ENCODE measurements at places on chromosomes 12 and 14. TPM values are rescaled to one million over a fixed set of nuclear protein-coding genes. Genes with fewer than 3 reads are reported as not detected.
A peak's percentile ranks its signal among the peaks of the same experiment; 100 is the strongest.

STXBP6 gene
- total RNA-seq = 3.5 TPM

STON2 gene
- 96.2 TPM for total RNA-seq

GRCh38 chr12:4860741-4861140 is 49.0 kb upstream of the KCNA1 start:
- peaks cover 10% of the 10 kb centered on the region for H3K4me1 ChIP-seq
- DNase-seq = no peak
- no peaks in the 10 kb centered on the region for H3K27me3 ChIP-seq
- H3K27ac ChIP-seq = no peak overlapping the region

GRCh38 chr14:73753124-73753886 is 39.1 kb upstream of the PNMA1 start:
- H3K36me3 ChIP-seq = no peaks in the 10 kb centered on the region
- DNase-seq = no peak
- peaks cover 100% of the 10 kb centered on the region for H3K4me1 ChIP-seq
- H3K27ac ChIP-seq = peak overlapping the region; percentile 96
- H3K4me3 ChIP-seq = peak overlapping the region; percentile 53
- H3K27me3 ChIP-seq = no peaks in the 10 kb centered on the region

SLC6A12 gene
- total RNA-seq = 0.30 TPM

DNA sequence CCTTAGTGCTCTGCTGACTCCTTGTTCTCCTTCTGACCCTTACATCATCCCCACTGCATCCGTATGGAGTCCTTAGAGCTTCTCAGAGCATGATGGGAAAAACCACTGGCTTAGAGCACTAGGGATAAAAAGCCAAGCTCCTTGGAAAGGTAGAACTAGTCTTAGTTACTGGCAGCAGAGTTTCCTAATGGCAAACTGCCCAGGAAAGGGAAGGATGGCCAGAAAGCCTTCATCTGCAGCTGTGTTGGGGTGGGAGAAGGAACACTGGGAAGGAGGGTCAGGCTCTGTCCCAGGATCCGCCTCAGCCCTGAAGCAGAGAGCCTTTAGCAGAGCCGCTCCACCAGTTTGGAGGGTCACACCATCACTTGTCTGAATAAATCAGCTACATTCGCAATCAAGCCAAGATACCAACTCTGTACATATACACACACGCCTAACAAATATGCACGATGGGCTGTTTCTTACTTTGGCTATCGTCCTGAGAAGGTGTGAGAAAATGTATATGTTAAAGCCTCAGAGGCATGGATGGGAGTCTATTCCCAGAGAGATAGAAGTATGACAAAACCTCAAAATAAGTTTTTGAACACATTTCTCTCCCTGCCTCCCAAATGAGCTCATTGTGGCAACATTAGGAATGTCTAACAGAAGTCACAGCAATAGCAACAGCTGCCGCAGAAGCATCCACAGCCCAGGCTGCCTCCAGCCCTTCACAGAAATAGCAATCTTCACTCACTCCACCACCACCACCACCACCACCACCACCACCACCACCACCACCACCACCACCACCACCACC is 18.6 kb upstream of the GALNT8 start:
- H3K36me3 ChIP-seq = no peaks in the 10 kb centered on the region
- no peaks in the 10 kb centered on the region for H3K27me3 ChIP-seq
- peak overlapping the region; percentile 24 for H3K27ac ChIP-seq

PLEK2 gene
- not detected for total RNA-seq

DNA sequence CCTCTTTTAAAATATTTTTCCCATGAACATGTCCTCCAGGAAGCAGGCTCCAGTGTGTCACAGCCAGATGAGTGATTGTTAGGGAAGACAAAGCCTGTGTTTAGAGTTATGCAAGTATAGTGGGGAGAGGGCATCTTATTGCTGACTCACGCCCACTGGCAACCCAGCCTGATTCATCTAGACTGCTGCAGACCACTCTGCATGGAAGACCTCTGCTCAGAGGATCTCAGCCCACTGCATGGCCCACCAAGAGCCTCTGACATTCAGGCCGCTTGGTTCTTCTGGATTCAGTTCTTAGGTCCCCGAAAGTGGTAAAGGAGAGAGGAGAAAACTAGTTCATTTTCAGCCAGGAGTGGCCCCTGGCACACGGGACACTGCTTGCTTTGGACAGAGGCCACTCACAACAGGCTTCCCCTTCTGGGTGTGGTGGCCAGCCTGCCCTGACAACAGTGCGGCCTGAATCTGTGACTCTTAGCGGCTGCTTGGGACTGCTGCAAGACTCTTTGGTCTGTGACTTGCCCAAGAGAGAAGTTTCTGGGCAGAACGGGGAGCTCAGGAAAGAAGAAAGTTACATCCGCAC is 266.3 kb downstream of the ZFP36L1 start:
- H3K4me1 ChIP-seq = peaks cover 12% of the 10 kb centered on the region
- no peak overlapping the region for H3K4me3 ChIP-seq
- H3K27ac ChIP-seq = peak overlapping the region; percentile 56
- no peaks in the 10 kb centered on the region for H3K27me3 ChIP-seq
- DNase-seq = no peak
- H3K36me3 ChIP-seq = no peaks in the 10 kb centered on the region

DNA sequence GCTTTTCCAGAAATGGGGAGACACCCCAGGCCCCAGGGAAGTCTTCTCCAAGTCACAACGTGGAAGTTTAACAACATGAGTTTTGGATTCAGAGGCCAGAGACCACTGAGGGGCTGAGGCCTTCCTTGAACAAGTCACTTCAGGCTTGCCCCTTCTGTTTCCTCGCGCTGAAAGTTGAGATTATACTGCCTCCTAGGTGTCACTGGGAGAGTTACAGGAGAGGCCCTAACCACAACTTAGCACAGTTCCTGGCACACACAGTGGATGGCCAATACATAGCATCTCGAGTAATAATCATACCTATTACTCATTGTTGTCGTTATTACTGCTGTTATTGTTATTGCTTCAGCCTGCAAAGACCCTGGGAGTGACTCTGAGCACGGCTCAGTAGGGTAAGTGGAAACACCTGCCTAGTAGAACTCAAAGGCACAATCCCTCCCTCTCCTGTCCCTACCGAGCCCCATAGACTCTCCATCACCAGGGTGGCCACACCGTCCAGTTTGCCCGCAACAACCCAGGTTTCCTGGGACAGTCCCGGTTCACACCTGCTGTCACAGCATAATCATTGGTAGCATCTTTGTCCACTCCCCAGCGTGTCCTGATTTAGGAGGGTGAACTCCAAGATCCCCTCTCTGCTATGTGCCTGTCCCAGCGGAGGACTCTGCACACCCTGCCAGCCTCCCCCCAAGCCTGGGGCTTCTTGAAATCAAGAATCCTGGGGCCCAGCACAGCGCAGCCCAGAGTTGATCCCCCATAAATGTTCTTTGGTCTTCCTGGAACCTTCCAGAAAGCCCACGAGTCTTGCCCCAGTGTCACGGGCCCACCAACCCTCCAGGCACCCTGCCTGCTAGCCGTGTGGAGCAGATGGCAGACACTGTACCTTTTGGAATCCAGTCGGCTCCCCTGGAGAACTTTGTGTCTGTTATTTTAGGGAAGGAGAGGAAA is 85.0 kb downstream of the SYNE3 start:
- H3K36me3 ChIP-seq = no peaks in the 10 kb centered on the region
- H3K27ac ChIP-seq = no peak overlapping the region
- H3K27me3 ChIP-seq = no peaks in the 10 kb centered on the region
- no peak for DNase-seq
- H3K4me1 ChIP-seq = peaks cover 3% of the 10 kb centered on the region
- no peak overlapping the region for H3K4me3 ChIP-seq

DNA sequence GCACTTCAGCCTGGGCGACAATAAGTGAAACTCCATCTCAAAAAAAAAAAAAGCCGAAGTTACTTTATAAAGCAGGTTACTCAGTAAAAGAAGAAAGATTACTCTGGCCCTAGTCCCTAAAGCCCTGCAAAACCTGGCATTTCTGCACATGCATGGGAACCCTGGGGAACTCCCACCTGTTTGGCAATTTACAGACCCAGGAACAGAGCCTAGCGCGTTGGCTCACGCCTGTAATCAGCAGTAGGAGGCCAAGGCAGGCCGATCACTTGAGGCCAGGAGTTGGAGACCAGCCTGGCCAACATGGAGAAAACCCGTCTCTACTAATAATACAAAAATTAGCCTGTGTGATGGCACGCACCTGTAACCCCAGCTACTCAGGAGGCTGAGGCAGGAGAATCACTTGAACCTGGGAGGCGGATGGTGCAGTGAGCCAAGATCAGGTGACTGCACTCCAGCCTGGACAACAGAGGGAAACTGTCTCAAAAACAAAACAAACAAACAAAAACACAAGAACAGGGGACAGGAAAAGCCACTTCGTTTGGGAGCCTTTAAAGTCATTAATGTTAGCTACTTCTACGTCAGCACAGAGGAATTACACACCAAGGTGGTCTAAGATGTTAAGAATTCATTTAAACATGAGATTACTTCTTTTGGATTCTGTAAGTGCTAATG is 34.1 kb upstream of the SPTSSA start:
- H3K4me3 ChIP-seq = peak overlapping the region; percentile 41
- H3K36me3 ChIP-seq = no peaks in the 10 kb centered on the region
- H3K4me1 ChIP-seq = peaks cover 15% of the 10 kb centered on the region
- peak overlapping the region; percentile 82 for H3K27ac ChIP-seq
- peak; percentile 71 for DNase-seq
- H3K27me3 ChIP-seq = no peaks in the 10 kb centered on the region

GRCh38 chr12:61369241-61369910 is 890.8 kb upstream of the USP15 start:
- H3K36me3 ChIP-seq = no peaks in the 10 kb centered on the region
- no peaks in the 10 kb centered on the region for H3K27me3 ChIP-seq
- H3K27ac ChIP-seq = no peak overlapping the region
- DNase-seq = no peak
- no peaks in the 10 kb centered on the region for H3K4me1 ChIP-seq
- H3K4me3 ChIP-seq = no peak overlapping the region

GRCh38 chr14:99065551-99065950 is 206.4 kb downstream of the BCL11B start:
- no peak overlapping the region for H3K27ac ChIP-seq
- H3K36me3 ChIP-seq = no peaks in the 10 kb centered on the region
- H3K4me1 ChIP-seq = no peaks in the 10 kb centered on the region

DNA sequence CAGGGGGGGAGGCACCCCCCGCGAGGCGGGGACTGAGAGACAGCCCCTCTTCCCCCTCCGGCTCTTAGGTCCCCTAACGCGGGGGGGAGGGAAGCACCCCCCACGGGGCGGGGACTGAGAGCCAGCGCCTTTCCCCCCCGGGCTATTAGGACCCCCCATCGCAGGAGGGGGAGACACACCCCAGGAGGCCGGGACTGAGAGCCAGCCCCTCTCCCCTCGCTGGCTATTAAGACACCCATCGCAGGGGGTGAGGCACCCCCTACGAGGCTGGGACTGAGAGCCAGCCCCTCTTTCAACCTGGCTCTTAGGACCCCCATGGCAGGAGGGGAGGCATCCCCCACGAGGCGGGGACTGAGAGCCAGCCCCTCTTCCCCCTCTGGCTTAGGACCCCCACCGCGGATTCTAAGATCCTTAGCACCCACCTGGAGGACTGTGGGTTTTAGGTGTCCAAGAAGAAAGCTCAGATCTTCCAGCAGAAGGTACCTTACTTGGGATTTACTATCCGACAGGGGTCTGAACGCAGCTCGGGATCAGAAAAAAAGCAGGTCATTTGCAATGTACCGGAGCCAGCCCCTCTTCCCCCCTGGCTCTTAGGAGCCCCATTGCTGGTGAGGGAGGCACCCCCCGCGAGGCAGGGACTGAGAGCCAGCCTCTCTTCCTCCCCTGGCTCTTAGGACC is 197.8 kb upstream of the PZP start:
- no peak overlapping the region for H3K27ac ChIP-seq
- peak overlapping the region; percentile 55 for H3K4me3 ChIP-seq
- no peaks in the 10 kb centered on the region for H3K4me1 ChIP-seq
- no peaks in the 10 kb centered on the region for H3K36me3 ChIP-seq
- DNase-seq = no peak
